ENCODE measurements at places on chromosomes 3 and 15.

DNA sequence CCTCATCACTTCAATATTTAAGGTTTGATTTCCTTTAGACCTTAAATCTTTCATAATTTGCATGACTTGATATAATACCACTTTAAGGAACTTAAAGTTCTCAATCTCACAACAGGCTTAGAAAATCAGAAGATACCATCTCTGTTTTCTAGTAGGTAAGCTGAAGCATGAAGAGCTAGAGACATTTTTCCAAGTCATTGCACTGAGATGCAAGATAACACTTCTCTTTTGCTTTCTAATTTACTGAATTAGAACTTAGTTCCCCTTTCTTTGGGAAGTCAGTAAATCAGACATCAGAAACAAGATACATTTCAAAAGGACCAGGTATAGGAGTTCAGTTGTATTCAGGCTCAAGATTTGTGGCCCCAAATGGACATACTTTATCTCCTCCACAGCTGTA, 79.7 kb downstream of the DZIP3 start:
- no peak for DNase-seq

- peak; percentile 42 for DNase-seq
Measured at GRCh38 chr15:42264795-42265194, 8.2 kb upstream of the GANC start.

GRCh38 chr3:37967260-37967881, 23.2 kb upstream of the VILL start:
- DNase-seq, result peak; percentile 80

DNA sequence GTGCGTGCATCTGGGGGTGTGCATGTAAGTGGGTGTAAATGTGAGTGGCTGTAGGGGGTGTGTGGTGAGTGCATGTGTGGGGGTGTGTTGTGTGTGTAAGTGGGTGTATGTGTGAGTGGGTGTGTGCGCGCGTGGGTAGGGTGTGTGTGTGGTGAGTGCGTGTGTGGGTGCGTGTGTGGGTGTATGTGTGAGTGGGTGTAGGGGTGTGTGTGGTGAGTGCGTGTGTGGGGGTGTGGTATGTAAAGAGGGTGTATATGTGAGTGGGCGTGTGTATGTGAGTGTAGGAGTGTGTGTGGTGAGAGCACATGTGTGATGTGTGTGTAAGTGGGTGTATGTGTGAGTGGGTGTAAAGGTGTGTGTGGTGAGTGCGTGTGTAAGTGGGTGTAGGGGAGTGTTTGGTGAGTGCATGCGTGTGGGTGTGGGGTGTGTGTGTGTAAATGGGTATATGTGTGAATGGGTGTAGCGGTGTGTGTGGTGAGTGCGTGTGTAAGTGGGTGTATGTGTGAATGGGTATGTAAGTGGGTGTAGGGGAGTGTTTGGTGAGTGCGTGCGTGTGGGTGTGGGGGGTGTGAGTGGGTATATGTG, 916 bp upstream of the CPN2 start:
- DNase-seq, result no peak

- no peak for DNase-seq
Measured at GRCh38 chr3:14590569-14590968, 50.4 kb upstream of the GRIP2 start.

DNA sequence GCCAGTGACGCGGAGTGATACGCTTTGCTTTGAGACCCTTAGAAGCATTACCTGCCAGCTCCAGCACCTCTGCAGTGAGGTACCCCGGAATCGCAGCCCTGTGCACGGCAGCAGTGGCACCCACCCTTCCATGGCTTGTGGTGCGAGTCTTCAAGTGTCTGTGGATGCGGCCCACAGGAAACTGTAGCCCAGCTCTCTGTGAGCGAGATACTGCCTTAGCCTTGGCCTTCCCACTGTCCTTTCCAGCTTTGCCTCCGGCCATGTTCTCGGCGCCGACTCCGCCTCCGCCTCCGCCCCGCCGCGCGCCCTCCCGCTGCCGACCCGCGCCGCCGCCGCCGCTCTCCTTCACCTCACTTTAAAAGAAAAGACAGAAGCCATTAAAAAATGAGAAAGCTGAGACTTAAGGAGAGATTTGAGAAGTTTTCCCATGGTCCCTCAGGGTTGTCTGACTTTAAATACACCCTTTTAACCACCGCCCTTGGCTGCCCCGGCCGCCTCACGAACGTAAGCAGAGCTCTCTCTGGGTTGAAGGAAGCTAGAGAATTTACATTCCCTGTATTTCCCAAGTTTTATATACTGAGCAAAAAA, 78.5 kb upstream of the FAM174B start:
- DNase-seq, result peak; percentile 63

GRCh38 chr3:198027799-198028390, 67.9 kb downstream of the LMLN start:
- DNase-seq, result no peak

DNA sequence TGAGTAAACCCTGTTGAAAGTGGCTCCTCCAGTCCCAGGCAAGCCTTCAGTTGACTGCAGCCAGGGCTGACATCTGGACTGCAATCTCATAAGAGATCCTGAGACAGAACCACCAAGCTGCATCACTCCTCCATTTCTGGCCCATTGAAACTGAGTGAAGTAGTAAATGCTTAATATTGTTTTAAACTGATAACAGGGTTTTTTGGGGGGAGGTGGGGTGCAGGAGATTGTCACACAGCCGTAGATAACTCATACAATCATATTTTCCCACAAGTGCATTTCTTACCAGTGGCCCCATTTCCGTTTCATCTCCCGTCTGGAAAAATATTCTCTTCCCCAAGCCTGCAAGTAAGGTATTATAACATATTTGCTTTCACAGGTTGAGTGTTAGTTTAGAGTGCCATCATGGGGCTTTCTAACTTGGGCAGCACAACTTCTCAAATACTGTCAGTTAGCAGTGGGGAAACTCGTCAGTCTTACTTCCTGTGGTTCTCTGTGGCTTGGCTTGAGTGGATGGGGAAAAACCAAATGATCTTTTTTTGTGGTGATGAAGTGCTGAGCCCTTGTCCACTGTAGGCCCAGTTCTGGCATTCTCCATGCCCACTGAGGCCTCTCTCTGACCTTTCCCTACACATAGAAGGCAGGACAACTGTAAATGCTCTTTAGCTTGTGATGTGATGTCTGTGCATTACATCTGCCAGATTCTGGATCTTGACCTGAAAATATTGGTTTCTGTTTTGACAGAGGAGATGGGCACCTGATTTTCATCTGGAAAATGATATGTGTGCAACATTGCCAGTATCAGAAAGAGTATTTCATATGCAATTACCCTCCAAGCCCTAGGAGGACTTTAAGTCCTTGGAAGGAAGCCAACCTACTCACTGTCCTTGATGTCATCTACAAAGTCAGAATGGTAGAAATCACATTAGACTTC, 90.1 kb upstream of the BHLHE40 start:
- no peak for DNase-seq

GRCh38 chr15:33926260-33926659, 42.0 kb upstream of the CHRM5 start:
- no peak for DNase-seq

DNA sequence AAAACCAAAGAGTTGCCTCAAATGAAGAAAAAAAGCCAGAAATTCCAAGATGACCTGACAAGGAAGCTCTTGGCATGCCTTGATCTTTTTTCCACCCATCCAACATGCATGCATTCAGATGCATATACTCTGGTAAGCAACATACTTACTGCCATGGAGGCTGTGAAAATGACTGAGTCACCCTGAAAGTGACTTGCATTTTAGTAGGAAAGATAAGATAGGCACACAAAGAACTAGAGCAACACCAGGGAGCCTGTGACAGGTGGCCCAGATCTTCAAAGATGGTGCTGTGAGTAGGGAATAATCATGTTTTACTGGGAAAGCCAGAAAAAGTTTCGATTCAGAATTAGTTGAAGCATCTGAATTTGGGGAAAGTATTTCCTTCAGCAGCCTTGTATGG, 185.1 kb upstream of the SLCO3A1 start:
- DNase-seq, result no peak

DNA sequence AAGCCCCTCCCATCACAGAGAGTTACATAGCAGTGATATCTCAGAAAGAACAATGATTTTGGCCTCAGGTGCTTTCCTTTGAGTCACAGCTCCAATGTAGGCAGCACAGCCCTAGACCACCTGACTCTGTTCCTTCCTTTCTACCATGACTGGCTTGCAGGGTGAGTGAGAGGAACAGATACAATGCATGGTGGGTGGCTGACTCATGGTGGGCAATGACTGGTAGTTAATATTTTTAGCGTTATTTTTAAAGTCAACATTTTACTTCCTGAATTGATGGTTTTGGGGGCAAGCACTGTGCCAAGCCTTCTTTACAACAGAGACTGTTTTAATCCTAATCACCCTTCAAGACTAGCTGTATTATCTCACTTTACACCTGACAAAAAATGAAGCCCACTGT, 32.8 kb upstream of the ST3GAL6 start:
- DNase-seq, result no peak

- DNase-seq, result peak; percentile 53
Measured at GRCh38 chr15:44194323-44195150, 534 bp downstream of the FRMD5 start.

- no peak for DNase-seq
Measured at GRCh38 chr3:67856718-67857117, 202.3 kb upstream of the SUCLG2 start.

GRCh38 chr15:60627298-60627943, 148.5 kb upstream of the ICE2 start:
- peak; percentile 80 for DNase-seq

DNA sequence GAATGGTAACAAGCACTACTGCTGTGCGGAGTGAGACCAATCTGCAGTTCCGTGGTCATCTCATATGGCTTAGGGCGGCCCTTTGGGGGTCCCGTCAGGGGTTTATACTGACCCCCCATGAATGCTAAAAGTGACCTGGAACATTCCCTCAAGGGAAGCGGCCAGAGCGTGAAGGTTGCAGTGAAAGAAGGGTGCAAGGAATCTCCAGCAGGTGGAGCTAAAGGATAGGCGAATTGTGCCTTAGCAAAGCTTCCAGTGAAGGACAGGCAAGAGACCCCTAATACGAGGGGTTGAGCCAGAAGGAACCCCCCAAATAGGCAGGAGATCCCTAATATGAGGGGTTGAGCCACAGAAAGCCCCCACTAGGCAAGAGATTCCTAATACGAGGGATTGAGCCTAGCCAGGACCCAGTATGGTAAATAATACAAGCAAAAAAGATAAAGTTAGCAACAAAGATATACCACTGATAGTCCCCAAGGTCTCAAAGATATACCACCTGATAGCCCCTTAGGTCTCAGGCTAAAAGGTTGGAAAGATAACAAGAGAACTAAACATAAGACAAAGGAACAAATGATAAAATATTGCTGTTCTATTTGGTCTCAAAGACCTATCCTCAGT, 32.8 kb downstream of the ZNF589 start:
- DNase-seq, result peak; percentile 76

DNA sequence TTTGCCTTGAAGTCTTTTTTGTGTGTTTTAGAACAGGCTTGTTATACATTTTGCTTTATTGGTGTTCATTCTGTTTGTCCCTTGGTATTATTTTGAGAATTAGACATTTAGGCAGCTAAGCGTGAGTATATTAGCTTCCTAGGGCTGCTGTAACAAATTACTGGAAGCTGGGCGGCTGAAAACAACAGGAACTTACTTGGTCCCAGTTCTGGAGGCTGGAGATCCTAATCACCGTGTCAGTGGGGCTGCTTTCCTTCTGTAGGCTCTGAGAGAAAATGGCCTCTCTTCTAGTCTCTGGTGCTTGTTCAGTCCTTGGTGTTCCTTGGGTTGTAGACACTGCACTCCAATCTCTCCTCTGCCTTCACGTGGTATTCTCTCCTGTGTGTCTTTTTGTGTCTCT, 142.3 kb downstream of the KLHL25 start:
- no peak for DNase-seq

GRCh38 chr15:39255760-39256159, 325.1 kb upstream of the THBS1 start:
- DNase-seq, result no peak

GRCh38 chr3:151203051-151203420, at the start of gene GPR171:
Gene GPR171, minus strand, starts transcription at chr3:151203216. Its CDS starts 3,830 bp downstream, at chr3:151199386.
- DNase-seq, result no peak

GRCh38 chr15:42994546-42994945, 74.0 kb upstream of the TTBK2 start:
- no peak for DNase-seq

DNA sequence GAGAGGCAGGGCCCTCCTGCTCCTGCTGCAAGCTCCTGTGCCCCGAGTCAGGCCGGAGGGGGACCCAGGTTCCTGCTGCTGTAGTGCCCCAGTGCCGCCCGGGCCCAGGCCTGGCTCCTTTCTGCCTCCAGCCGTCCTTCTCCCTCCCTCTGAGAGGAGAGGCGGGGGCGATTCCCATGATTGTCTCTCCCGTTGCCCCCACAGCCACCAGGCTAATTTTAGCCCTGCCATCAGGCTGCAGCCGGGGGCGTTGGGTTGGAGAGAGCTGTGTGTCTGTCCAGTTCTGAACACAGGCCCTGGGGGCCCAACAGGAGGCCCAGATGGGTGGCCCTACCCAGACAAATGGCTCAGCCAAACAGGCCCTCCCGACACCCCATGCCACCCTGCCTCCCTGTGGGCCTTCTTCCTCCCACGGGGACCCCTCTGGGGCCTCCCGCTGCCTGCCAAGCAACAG, 214.8 kb downstream of the TBC1D2B start:
- DNase-seq, result no peak

GRCh38 chr3:154427685-154428285, 2.2 kb downstream of the GPR149 start:
- DNase-seq, result peak; percentile 65

GRCh38 chr3:151935446-151935845, 62.0 kb downstream of the SUCNR1 start:
- DNase-seq, result no peak

DNA sequence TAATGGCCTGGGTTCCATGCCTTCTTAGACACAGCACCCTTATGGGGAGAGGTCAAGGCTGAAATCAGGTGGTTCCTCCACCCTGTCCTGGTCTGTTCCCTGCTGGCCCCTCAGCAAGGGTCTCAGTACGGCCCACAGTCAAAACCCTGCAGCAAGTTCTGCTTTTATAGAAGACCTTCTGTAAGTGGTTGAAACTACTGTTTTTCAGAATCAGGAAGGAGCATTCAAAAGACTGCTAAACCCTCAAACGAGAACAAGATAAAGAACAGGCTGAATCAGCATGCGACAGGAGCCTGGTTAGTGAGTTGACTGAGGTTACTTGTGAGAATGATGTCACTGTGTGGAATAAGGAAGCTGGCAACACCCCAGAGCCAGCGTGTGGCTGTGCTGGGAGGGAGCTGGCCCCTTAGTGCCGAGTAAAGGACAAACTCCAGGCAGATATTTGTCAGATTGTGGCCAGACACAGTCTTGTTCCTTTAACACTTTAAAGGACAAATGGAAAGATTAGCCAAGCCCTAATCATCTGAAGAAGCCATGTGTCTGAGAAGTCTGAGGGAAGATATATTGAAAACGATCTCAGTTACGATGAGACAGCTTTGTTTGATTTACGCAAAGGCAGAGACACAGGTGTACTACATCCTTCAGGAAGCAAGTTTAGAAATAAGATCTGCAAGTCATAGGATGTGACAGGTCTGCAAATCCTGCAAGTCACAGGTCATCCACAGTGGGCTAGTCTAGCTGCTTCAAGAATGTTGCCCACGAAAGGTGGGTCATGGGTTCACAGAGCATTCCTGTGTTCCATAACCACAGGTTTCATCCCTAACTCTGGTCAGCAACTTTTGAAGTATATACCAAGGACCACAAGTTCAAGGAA, 54.0 kb downstream of the B3GNT5 start:
- no peak for DNase-seq

Measured in HAP-1 (cell line).